ENCODE measurements at places on chromosomes 16 and 17.

GRCh38 chr17:18326039-18326438 lies 10.9 kb downstream of the SMCR8 start:
- no peak for DNase-seq

- DNase-seq = no peak
Observed at GRCh38 chr16:58062821-58063220, 37.3 kb downstream of the MMP15 start.

- no peak for DNase-seq
Observed at GRCh38 chr17:78951967-78952551, 26.9 kb upstream of the TIMP2 start.

DNA sequence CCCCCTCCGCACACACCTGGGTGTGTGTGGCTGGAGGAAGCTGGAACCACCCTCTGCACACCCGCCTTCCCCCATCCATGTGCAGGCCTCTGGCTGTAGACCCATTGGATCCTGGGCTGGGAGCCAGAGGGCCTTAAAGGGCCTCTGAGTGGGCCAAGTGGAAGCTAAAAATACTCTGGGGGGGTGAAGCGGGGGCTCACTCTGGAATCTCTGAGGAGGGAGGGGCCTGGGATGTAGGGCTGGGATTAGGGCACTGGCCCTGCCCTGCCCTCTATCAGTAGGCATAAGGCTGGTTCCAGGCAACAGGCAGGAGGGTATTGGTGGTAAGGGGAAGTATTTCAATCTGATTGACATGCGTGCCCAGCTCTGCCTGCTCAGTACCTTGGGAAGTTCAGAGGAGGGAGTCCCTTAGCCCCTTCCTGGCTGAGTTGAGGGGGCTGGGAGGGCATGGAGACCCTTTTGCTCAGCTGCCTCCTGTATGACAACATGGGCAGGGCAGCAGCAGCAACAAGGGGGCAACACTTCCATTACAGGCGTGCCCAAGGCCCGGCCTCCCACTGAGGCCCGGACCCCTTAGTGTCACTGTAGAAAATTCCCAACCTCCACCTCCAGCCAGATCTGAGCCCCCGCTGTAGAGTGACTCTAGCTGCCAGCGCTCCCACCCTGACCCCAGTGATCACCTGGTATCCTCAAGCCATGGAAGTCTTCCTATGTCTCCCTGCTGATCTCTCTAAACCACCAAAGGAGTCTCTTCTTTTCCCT lies 5.2 kb downstream of the ITGA3 start:
- no peak for DNase-seq

GRCh38 chr16:73504591-73505575 lies 457.0 kb upstream of the ZFHX3 start:
- DNase-seq = no peak

DNA sequence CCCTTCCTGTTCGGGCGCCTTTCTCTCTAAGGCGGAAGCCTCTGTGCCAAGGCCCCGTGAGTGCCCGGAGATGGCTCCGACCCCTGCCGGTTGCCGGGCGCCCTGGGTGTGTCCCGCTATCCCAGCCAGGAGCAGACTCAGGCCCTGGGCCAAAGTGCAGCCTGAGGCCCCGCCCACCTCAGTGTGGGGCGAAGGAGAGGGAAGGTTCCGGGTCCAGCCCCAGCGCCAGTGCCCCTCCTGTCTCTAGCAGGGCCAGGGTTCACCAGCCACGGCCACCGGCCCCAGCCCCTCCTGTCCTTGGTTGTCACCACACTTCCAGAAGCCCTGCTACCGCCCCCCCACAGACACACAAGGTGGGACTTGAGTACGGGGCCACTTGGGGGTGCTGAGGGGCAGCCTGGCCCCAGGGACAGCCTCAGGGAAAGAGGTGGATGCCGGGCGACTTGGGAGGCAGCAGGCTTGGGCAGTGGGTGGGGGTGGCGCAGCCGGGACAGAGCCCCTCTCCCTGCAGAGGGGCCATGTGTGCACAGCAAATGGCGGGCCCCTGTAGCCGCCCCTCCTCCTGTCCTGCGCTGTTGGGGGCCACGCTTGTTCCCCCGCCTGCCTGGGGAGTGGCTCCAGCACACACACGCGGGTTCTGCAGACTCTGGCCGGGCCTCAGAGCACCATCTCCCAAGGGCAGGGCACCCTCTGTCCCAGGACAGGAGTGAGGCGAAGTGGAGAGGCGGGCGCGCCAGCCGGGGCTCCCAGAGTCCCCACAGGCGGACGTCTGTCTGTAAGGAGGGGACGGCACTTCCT lies 6.0 kb downstream of the C1QTNF8 start:
- no peak for DNase-seq

DNA sequence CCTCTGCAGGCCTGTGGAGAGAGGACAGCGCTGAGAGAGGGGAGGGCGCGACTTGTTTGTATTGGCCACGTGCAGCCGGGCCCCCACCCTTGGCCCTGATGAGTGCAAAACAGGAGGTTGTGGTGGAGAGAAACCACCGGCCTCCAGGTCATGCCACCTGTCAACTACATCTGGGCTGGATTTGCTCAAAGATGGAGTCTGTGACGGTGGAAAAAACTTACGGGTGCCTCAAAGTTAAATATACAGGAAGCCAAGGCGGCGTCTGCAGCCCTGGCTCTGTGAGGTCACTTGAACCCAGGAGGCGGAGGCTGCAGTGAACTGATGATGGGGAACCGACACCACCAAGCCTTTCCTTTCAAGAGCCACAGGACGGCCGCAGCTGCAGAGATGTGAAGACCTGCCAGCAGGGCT lies 15.7 kb downstream of the C16orf74 start:
- no peak for DNase-seq

DNA sequence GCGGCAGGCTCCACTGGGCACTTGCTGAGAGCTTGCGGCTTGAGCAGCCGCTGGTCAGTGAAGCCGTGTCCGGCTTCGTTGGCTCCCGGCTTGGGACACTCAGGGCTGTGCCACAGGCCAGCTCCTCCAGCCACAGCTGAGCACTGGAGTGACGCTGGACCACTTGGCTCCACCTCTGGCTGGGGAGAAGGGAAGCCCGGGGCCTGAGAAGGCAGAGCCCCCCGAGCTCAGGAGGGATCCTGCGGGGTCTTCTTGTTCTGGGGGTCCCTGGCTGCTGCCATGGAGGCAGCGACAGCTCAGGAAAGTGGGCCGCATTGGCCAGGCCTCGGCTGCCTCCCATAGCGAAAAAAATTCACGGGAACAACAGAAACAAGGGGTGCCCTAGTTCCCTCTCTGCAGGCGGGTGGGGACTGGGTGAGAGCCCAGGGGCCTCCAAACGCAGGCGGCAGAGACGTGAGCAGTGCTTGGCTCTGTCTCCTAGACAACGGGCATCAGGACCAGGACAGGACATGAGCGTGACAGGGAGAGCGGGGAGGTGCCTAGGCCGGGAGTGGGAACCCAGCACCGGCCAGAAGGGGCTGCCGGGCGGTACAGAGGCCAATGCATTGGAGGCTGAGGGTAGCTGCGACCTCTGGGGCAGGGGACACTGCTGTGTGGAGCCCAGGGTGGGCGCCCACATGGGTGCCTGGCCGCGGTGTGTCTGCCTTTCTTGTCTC lies 37.7 kb downstream of the SLC7A5 start:
- no peak for DNase-seq

DNA sequence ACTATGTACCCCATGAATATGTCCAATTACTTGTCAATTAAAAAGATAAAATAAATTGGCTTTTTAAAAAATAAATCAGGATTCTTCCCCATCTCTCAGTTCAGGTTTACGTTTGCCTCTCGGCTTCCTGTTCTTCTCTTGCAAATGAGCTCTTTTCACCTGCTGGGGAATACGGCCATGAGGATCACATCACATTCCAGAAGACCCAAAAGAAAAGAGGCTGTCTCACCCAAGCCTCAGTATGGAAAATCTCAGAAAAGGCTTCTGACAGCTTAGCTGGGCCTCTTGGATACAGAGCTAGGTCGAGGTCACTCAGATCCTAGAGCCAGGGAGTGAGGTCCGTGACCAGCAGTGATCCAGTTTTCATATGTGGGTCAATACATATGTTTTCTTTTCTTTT lies 171.2 kb upstream of the SDK2 start:
- DNase-seq = no peak

DNA sequence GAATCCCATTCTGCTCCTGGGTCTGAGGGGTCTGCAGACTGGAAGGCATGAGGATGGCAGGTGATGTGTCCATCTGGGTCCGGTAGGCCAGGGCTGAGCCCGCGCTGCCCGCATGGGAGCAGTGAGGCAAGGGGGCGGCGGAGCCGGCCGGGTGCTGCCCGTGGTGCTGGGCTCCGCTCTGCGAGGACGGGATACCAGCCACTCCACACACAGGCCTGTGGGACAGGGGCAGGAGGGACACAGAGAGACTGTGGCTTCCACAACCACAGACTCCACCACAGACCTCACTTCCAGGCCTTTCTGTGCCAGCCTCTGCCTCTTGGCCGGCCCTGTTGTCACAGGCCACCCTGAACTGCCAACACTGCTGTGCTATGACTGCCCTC lies 25.4 kb downstream of the MAP1LC3B start:
- no peak for DNase-seq

DNA sequence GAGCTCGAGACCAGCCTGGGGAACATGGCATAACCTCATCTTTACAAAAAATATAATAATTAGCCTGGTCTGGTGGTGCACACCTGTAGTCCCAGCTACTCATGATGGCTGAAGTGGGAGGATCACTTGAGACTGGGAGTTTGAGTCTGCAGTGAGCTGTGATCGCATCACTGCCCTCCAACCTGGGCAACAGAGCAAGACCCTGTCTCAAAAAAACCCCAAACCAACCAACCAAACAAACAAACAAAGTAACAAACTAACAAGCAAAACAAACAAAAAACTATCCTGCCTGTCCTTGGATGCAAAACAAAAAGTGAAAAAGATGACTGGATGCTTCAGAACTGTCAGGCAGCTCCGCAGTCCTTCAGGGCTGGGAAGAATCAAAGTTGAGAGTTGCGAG lies 5.7 kb upstream of the NGFR start:
- DNase-seq = no peak

- no peak for DNase-seq
Observed at GRCh38 chr17:45184144-45184543, 22.5 kb downstream of the HEXIM2 start.

- no peak for DNase-seq
Observed at GRCh38 chr16:2493605-2494004, 18.7 kb downstream of the TBC1D24 start.

- no peak for DNase-seq
Observed at GRCh38 chr17:76107509-76107908, 3.9 kb upstream of the EXOC7 start.

DNA sequence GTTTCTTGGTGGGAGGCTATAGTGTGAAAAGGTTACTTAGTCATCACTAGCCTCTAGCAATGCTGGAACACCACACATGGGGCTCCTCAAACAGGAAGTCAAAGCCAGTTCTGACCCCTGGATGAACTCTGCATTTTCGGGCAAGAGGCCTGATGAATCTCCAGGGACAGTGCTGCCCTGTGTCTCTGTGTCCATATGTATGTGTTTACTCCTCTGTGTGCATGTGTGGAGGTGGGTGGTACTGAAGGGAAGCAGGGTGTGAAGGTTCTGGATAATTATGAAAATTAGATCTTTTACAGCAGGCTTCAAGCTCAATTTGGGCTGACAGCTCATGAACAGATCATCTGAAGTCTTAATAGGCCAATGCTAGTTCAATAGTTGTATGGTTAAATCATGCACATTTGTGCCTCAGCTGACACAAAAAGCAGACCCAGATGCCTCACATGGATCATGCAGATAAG lies 133.6 kb downstream of the SNX11 start:
- no peak for DNase-seq

DNA sequence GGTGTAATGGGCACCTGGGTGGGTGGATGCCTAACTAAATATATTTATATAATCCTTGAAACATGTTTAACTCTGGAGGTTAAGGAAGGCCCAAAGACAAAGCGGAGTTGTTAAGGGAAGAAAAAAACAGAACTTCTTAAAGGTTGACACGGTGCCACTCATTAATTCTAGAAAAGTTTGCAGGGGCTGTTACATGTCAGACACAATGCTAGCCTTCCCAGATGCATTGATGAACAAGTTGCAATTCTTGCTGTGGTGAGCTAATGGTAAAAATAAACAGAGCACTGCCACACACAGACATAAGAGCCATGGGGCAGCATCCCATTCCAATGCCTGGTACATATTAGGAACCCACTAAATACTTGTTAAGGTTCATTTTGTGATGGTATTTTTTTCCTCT lies 109.5 kb downstream of the CDH13 start:
- no peak for DNase-seq

- DNase-seq = no peak
Observed at GRCh38 chr16:24978370-24978914, 36.7 kb downstream of the ARHGAP17 start.

DNA sequence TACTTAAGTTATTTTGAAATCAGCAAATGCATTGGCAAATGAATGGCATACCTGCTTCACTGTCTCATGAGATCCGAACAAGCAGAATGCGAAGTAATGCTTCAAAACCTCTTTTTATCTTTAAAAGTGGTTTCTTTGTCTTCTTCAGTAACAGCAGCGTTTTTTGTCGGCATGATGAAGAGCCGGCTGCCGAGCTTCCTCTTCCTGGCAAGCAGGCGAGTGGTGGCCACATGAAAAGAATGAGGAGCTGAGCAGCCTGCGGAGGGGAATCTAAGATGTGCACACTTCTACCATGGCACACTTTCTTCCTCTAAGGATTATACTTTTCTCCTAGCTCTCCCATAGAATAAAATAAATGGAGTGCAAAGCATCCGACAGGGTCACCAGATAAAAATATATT lies 42.4 kb upstream of the AKTIP start:
- no peak for DNase-seq

DNA sequence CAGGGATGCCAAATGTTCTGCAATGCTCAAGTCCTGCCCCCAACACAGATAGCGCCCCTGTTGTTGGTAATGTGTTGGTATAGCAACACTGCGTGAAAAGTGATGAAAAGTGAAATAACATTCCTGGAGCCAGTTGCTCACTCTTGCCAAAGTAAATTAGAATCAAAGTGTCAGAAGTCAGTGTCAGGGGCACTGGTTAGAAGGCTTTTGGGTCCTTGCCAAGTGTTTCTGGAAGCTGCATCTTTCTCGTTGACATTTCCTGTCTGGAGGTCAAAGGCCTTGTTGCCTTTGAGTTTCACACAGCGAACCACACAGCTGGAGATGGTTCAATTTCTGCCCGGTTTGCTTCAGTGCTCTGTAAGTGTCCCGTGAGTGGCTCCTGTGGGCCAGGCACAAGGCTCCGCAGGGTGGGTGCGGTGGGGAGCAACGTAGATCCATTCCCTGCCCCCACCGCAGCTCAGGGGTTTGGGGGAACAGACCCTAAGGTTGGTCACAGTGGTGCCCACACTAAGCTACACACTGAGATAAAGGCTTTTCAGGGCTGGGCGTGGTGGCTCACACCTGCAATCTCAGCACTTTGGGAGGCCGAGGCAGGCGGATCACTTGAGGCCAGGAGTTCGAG lies 3.6 kb upstream of the SLC16A5 start:
- no peak for DNase-seq

DNA sequence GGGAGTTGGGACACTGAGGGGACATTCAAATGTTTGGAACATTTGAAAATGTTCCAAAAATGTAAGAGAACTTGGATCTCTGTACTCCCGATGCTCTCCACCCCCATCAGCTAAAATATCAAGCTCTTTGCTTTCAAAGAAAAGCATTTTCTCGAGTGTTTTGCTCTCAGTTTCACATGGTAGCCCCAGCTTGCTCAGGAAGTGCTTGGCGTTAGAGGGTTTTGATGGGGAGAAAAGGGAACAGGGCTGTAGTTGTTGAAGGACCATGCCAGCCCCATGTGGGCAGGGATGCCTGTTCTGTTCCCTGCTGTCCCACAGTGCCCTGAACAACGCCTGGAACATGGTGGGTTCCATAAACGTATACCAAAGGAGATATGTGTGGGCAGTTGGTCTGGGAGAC lies 37.0 kb downstream of the RAI1 start:
- no peak for DNase-seq

Measured in NCI-H2171 (cell line).